Spinal cord (tissue), 10 donors: ENCODE measurements at places on chromosomes 2 and 18. TPM values are rescaled to one million over a fixed set of nuclear protein-coding genes. Genes with fewer than 3 reads are reported as not detected.

FABP1 gene
- polyA plus RNA-seq: 0.80 TPM

MAP4K3 gene
- 48.0 TPM for polyA plus RNA-seq

GLB1L gene
- 11.4 TPM for polyA plus RNA-seq

VWC2L gene
- 7.7 TPM for polyA plus RNA-seq

D2HGDH gene
- 25.9 TPM for polyA plus RNA-seq

VAMP8 gene
- polyA plus RNA-seq: 13.9 TPM

FOXI3 gene
- 0.14 TPM for polyA plus RNA-seq

SERPINB5 gene
- not detected for polyA plus RNA-seq

DNA sequence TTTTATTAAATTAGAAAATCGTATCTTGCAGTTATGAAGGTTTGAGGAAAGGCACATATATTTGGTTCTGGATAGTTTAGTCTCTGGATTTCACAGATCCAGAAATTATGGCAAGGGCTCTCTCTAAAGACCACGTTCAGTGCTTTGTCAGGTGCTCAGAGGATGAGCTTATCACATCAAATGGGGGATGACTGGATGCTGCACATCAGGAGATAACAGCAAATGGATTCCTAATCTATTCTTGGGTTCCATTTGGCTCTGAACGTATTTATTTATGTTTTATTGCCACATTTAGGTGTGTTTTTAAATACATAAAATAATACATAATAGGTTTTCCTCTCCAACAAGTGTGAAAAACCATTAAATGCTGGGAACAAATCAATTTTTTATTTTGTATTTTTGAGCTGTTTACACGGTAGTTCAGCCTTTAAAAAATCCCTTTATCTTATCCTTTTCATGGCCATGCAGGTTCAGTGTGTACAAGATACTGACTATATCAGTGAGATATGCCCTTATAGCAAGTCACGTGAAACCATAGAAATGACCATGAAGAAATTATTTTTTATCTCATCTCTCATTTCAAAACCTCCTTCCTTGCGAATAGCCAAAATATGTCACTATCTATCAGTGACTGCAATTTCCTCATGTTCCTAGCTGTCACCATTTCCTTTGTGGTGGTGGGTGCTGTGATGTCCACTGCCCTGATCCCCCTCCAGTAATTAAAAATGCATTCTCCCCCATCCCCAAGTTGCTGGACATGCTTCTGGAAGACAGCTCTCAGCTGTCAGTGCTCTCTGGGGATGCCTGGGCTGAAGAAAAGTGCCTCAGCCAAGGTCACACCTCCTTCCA is 25.9 kb upstream of the CXCR4 start:
- no peak overlapping the region for H3K27ac ChIP-seq
- no peak for DNase-seq
- H3K4me3 ChIP-seq: no peak overlapping the region

DNA sequence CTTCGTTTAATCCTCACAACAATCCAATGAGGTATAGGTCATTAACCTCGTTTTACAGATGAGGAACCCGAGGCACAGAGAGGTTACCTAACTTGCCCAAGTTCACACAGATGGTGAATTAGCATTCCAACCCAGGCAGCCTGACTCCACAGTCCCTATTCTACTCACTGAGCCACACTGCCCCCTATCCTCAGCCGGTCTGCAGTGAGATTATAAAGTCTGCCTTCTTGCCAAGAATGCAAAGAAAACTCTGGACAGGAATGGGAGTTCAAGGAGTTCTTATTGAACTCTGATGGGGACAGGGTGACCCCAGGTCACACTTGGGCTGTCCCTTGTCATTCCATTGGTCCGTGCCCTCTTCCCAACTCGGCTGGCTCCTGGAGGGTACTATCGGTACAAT is 118.1 kb upstream of the MSH6 start:
- no peak for DNase-seq
- H3K4me3 ChIP-seq: no peak overlapping the region
- no peaks in the 10 kb centered on the region for H3K36me3 ChIP-seq
- no peak overlapping the region for H3K27ac ChIP-seq
- no peaks in the 10 kb centered on the region for H3K27me3 ChIP-seq

GRCh38 chr2:217836901-217837491 is 165.8 kb downstream of the TNS1 start:
- H3K4me3 ChIP-seq: no peak overlapping the region
- H3K27me3 ChIP-seq: no peaks in the 10 kb centered on the region
- H3K4me1 ChIP-seq: peaks cover 62% of the 10 kb centered on the region

DNA sequence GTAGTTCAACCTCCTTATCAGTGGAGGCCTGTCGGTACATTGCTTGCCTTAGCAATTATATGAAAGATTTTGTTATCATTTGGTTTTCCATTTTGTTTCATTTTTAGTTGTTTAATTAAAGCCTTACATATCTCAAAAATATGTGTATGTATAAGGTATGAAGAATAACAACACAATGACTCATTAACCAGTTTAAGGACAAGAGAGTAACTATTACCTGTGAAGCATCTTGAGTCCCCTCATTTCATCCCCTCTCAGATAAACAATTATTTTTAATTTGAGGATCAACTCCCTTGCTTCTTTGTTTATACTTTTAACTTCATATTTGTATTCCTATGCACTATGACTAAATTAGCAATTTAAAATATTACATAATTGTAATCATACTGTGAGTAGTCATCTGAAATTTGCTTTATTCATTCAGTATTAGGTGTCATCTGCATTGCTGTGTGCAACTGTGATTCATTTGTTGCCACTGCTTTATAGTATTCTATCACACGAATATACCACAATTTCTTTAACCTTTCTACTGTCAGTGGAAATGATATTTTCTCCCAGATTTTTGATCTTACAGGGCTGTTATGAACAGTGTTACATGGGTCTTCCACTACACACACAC is 126.4 kb downstream of the RNF152 start:
- DNase-seq: no peak
- no peaks in the 10 kb centered on the region for H3K36me3 ChIP-seq
- H3K27me3 ChIP-seq: no peaks in the 10 kb centered on the region
- H3K4me3 ChIP-seq: no peak overlapping the region
- no peak overlapping the region for H3K27ac ChIP-seq

DNA sequence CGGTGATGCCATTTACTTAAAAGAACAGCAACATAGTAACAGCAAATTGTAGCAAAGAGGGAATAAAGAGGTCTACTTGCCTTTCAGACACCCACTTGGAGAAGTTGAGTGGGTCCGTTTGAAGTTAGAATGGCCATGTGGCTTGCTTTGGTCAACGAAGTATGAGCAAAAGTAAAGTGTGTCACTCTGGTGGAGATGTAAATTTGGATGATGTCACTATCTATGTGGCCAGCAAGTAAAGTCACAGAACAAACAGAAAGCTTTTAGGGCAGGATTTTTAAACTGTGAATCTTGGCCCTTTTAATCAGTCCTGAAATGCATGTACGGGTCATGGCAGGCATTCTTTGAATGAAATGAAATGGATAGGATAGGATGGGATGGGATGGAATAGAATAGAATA is 120.3 kb downstream of the PAX3 start:
- no peaks in the 10 kb centered on the region for H3K36me3 ChIP-seq
- no peak for DNase-seq
- H3K4me3 ChIP-seq: no peak overlapping the region
- H3K27me3 ChIP-seq: peaks cover 4% of the 10 kb centered on the region
- H3K4me1 ChIP-seq: no peaks in the 10 kb centered on the region

DNA sequence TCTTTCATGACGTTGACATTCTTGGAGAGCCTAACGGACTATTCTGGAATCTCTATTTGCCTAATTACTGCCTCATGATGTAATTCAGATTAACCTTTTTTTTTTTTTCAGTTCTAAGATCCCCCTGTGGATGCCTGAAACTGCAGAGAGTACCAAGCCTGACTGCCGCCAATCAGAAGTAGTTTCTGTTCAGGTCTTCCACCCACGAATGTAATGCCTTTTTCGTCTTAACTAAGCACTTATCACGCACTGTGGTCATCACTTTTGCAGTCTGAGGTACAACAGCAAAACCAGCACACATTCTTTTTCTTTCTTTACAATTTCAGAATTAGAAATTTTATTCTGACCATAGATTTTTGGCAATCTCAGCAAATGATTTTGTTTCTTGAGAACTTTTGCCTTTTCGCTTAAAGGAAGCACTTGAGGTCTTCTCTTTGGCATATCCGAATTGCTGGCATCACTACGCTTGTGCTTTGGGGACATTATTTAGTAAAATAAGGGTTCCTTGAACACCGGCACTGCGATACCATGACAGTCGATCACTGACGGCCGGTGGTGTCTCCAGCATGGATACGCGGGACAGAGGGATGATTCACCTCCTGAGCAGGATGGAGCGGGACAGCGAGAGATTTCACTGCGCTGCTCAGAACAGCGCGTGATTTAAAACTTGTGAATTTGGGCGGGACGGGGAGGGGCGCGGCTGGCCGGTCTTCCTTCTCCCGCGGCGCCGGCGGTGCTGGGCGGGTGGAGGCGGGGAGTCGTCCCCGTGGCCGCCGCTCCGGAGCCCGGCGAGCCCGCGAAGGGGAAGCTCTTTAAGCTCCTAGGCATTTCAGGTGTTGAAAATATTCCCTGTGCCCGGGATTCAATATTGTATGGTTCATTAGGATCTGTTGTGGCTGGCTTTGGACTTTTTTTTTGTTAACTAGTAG is 32.0 kb upstream of the GPR55 start:
- peak; percentile 40 for DNase-seq
- H3K4me3 ChIP-seq: peak overlapping the region; percentile 28
- H3K27ac ChIP-seq: no peak overlapping the region
- H3K27me3 ChIP-seq: peaks cover 12% of the 10 kb centered on the region

- H3K27ac ChIP-seq: no peak overlapping the region
- no peak overlapping the region for H3K4me3 ChIP-seq
- H3K36me3 ChIP-seq: no peaks in the 10 kb centered on the region
- H3K4me1 ChIP-seq: no peaks in the 10 kb centered on the region
- no peaks in the 10 kb centered on the region for H3K27me3 ChIP-seq
Measured at GRCh38 chr2:18124116-18124835, 245.8 kb downstream of the KCNS3 start.

GRCh38 chr2:30847841-30848240 is 40.6 kb upstream of the CAPN13 start:
- no peak overlapping the region for H3K27ac ChIP-seq
- DNase-seq: no peak
- no peaks in the 10 kb centered on the region for H3K36me3 ChIP-seq
- H3K27me3 ChIP-seq: no peaks in the 10 kb centered on the region

DNA sequence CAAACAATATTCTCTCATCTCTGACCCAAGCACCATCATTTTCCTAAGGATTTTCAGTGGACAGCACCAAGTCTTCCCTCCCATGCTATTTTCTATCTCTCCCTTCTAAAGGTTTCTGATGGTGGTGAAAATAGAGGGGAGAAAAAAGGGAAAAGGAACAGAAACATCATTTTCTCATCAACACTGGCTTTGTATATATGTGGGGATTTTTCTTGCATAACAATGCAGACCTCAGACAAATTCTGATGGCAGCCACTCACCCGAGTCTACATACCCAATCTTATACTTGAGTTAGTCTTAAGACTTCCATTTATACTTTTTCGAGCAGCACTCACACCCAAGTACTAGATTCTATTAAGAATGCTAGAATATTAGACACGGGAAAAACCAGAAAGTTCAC is 95.8 kb downstream of the TMEM163 start:
- no peaks in the 10 kb centered on the region for H3K36me3 ChIP-seq
- no peaks in the 10 kb centered on the region for H3K4me1 ChIP-seq
- H3K27ac ChIP-seq: no peak overlapping the region
- no peak overlapping the region for H3K4me3 ChIP-seq
- no peak for DNase-seq

DNA sequence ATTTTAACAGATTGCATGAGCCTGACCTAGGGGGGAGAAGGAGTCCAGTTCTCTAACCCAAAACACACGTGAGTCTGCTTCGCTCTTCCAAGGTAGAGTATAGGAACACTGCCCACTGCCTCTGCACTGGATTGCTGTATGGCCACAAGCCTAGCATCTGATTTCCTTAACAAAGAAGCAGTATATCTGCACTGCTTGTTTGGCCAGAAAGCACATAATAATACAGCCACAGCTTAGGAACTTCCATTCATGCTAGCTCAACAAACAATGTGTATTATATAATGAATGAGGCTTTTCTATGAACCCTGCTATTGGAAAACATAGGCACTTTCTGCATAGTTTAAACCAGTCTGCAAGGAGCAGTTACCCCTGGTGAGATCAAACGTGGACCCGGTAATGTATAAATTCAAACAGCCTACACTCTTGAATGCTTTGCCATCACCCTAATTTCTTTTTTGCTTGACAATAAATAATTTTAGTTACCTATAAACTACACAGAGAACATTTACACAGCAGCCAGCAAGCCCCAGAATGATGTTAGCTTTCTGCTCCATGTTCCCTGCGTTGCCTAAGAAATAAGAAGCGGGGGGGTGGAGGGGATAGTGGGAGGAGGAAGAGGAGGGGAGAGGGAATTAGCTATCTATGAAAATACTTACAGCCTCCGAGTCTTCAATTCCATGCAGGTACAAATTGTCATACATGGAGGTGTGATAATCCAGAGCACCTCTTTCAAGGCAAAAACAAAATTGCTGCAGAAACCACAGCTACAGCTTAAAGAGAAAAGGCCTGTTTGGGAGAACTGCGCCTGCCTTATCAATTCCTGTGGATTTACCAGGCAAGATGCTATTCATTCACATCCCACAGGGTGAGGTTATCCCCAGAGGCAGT is 125.6 kb downstream of the CACNB4 start:
- DNase-seq: peak; percentile 66

DNA sequence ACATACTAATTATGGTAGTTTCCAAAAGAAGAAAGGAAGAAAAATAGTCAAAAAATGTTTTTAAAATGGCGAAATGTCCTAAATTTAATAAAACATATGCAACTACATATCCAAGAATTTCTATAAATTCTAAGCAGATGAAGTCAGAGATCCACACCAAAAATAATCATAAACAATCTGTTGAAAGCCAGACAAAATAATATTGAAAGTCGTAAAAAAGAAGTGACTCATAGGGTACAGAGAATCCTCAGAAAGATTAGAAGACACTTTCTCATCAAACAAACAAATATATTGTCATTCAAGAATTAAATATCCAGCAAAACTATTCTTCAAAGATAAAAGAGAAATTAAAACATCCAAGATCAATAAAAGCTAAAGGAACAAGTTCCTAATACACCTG is 281.4 kb upstream of the ZNF804A start:
- H3K27me3 ChIP-seq: no peaks in the 10 kb centered on the region
- H3K4me1 ChIP-seq: no peaks in the 10 kb centered on the region
- no peak overlapping the region for H3K4me3 ChIP-seq
- DNase-seq: no peak
- H3K36me3 ChIP-seq: no peaks in the 10 kb centered on the region

DNA sequence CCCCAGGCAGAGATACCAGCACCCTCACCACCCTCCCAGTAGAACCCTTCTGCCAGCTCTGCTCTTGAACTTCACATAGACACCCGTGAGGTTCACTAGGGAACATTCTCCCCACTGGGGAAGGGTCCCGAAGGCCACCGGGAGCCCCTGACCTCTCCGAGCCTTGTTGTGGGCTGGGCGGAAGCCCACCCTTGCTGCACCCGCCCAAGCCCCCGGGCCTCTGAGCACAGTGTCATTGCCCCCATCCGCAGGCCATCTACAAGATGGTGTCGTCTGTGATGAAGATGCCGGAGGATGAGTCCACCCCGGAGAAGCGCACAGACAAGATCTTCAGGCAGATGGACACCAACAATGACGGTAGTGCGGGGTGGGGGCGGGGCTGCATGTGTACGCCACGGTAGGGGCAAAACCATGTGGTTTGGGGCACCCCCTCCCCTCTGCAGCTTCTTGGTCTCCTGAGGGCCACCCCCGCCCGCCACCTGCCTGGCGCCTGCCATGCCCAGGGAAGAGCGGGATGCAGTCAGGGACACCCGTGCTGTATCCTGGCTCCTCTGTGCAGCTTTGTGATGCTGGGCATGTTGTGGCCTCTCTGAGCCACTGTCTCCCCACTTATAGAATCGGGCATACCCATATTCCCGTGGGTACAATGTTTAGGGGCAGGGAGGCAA is 25.3 kb downstream of the ODC1 start:
- H3K4me1 ChIP-seq: peaks cover 29% of the 10 kb centered on the region
- H3K36me3 ChIP-seq: peaks cover 68% of the 10 kb centered on the region
- no peak overlapping the region for H3K4me3 ChIP-seq
- DNase-seq: no peak
- H3K27me3 ChIP-seq: no peaks in the 10 kb centered on the region
- no peak overlapping the region for H3K27ac ChIP-seq
